ENCODE measurements at places on chromosomes 2 and 18.

- DNase-seq: no peak
Measured at GRCh38 chr2:26754972-26755670, 9.0 kb upstream of the SLC35F6 start.

GRCh38 chr18:80166240-80166639, 57.2 kb downstream of the ADNP2 start:
- no peak for DNase-seq

DNA sequence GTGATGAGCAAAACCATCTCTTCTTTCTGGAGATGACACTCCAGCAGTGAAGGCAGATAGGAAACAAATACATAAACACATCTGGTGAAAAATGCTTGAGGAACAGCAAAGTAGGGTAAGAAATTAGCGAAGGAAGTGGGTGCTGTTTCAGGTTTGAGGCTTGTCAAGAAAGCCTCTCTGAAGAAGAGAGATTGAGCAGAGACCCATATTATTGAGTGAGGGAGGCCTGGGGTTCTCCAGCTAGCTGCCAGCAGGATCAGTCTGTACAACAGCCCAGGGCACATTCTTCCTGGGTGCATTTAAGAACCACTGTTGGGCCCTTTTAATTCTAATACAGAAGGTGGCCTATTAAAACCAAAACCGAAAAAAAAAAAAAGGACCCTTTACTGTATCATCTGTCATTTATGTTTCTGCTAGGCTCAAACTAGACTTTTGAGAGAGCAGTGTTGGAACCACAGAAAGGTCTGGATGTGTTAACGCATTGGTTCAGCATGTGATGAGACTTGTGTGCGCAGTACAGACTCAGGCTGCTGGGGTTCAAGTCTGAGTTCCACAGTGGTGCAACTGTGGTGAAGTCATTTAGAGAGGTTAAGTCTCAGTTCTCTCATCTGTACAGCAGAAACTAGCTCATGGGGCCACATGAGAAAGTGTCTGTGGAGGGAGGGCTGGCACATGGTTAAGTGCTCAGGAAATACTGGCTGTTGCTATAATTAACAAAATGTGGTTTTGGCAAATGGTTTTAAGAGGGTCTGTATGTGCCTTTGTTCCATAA, 28.9 kb downstream of the MGAT5 start:
- no peak for DNase-seq

DNA sequence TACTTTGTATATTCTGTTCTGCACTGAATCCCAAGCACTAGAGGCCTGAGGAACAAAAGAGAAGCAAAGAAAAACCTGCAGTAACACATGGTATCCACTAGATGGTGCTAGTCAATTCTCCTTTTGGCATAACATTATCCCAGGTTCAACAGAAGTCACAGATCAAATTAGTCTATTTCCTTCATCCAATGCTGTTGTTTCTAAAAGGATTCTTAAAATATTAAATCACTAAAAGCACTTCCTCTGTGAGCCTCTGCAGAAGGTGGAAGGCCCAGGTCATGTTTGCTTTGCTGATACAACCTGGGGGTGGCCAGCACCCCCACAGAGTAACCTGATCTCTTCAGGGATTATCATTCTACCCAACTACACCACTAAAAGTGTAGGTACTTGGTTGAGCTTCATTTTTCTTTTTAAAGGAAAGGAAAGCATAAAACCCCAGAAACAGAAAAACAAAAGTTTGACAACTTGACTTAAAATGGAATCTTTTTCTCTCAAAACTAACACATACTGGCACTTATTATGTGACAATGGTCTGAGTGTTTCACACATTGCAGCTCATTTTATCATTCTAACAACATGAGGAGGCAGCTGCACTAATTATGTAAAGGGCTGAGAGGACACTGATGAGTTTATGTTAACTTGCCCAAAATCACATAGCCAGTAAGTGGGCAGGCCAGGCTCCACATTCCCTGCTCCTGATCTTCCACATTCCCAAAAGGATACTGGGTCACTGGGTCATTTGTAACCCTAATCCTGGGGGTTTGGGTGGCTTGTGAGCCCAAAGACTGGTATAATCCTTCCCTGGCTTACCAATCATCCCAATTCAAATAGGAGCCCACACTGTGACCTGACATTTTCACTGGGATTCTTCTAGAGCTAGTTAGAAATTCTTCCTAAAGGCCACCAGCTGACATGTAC, 66.8 kb upstream of the DNER start:
- no peak for DNase-seq

- DNase-seq: no peak
Measured at GRCh38 chr2:32452338-32453064, 95.7 kb downstream of the BIRC6 start.

- no peak for DNase-seq
Measured at GRCh38 chr2:111697560-111697959, 186.4 kb downstream of the ANAPC1 start.

- DNase-seq: no peak
Measured at GRCh38 chr2:174350018-174350417, 15.3 kb downstream of the SP9 start.

- no peak for DNase-seq
Measured at GRCh38 chr2:138293045-138293444, 208.5 kb upstream of the SPOPL start.

DNA sequence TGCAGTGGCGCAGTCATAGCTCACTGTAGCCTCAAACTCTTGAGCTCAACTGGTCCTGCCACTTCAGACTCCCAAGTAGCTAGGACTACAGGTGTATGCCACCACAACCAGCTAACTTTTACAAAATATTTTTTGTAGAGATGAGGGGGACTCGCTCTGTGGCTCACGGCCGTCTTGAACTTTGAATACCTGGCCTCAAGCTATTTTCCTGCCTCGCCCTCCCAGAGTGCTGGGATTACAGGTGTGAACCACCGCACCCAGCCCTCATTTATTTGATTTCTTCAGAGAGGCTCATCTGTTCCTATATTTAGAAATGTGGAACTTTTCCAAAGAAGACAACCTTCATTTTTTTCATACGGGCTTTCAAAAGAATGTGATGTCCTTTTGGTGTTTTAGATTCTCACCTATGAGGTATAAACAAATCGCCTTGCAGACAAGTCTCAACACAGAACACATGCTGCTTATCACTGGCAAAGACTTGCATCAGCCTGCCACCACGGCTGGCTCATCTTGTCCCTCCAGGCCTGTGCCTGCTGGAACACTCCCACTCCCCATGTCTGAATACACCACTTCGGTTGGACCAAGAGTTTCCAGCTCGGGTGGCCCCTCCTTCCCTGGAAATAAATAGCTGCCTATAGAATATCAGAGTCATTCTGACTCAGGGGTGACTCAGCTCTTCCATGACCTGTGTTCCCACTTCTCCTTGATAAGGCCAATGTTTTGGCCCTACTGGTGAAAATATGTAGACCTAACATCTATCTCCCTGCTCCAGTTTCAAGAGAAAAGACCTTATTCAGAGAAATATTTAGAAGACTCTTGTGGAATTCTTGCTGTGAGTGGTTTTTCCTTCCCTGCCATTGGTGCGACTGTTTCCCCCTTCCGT, 202.6 kb downstream of the TGIF1 start:
- peak; percentile 49 for DNase-seq
